ENCODE measurements at places on chromosomes 16 and 17.

DNA sequence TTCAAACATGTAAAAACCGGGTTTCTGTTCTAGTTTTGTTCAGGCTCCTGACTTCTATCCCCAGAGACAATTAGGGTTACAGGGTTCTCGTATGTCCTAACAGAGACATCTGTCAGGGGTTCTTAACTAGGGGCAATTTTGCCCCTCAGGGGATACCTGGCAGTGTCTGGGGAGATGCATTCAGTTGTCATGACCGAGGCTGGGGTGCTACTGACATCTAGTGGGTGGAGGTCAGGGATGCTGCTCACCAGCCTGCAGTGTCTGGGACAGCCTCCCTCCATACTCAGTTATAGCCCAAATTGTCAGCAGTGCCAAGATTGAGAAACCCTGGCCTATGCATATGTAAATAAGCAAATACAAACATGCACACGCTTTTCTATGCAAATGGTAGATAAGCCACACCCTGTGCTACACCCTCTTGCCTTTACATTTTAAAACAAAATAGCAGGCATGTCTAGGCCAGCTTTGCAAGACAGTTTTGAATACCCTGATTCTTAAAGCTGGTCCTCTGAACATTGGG lies 37.4 kb downstream of the CLEC16A start:
- peak; percentile 22 for DNase-seq

DNA sequence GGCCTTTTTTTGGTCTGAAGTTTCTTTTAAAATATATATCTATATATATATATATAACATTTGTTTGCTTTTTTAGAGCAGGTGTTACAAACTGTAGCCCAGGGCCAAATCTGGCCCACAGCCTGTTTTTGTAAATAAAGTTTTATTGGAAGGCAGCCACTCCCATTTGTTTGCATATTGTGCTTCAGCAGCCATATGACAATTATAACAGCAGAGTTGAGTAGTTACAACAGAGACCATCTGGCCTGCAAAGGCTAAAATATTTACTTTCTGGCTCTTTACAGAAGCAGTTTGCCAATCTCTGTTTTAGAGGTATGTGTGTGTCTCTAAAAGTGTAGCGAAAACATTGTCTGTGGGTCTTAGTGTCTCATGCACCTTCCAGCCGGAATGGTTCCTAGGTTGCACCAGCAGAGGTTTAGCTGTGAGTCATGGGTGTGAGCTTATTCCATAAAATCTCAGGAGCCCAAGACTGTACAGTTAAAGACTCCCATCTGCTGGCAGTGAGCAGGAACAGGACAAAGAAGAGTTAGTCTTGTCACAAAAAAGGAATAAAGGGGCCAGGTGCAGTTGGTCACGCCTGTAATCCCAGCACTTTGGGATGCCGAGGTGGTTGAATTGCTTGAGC lies 23.8 kb downstream of the LCMT1 start:
- DNase-seq: peak; percentile 79

DNA sequence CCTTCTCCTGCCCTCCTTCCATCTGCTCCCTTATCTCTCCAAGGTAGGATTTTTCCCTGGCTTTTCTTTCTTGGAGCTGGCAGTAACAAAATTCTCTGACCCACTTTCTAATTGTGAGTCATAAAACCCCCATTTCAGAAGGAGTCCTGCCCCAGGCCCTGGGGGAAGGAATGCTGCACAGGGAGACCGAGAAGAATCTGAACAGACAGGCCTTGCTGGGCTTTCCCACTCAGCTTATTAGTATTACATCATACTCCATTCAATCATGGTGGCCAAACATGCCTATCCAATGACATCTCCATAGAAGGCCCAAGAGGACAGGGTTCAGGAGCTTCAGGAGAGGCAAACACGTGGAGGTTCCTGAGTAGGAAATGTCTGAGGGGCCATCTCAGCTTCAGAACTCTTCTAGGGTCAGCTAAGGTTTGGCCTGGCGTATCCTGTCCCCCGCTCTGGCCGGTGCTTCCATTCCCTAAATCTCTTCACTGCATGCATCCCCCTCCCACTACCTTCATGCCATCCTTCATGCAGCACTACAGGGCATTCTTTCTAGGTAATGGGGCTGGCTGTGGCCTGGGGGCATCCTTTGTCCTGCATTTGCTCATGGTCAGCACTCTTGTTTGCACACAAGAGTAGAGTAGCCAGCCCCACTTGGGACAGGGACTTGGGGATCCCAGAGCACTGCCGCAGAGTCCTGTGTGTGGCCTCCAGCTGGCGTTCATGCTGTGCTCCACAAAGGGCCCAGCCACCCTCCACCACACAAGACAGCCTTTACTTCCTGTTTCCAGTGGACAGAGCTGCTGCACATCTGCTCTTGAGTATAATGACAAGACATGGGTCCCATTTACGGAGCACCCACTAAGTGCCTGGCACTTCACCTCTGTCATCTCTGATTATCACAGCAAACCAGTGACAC lies 8.2 kb downstream of the SLC6A2 start:
- DNase-seq: no peak

- peak; percentile 76 for DNase-seq
These were observed at the start of gene DDX52 for GRCh38 chr17:37643118-37643766. TSS of gene DDX52 (minus strand) at chr17:37643446. CDS start at chr17:37643420, 26 bp downstream.

DNA sequence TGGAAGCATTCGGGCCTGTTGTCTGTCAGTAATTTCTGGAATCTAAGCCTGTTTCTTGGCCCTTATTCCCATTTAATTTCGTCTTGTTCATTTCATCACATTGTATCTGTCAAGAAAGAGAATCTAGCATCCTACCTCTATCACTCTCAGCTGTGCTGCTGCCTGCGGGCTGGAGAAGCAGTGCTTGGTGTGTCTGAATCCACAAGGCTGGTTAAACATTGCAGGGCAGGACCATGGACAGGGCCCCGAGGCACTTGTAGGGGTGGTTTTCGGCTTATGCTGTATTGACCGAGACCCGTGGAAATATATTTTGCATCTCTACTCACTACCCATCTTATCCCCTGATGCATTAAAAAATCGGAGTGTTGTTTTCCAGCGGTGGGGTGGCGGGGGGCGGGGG lies 3.1 kb downstream of the RAB11FIP4 start:
- DNase-seq: no peak

- peak; percentile 31 for DNase-seq
These were observed 195.5 kb downstream of the RAB11FIP4 start for GRCh38 chr17:31586946-31587345.

DNA sequence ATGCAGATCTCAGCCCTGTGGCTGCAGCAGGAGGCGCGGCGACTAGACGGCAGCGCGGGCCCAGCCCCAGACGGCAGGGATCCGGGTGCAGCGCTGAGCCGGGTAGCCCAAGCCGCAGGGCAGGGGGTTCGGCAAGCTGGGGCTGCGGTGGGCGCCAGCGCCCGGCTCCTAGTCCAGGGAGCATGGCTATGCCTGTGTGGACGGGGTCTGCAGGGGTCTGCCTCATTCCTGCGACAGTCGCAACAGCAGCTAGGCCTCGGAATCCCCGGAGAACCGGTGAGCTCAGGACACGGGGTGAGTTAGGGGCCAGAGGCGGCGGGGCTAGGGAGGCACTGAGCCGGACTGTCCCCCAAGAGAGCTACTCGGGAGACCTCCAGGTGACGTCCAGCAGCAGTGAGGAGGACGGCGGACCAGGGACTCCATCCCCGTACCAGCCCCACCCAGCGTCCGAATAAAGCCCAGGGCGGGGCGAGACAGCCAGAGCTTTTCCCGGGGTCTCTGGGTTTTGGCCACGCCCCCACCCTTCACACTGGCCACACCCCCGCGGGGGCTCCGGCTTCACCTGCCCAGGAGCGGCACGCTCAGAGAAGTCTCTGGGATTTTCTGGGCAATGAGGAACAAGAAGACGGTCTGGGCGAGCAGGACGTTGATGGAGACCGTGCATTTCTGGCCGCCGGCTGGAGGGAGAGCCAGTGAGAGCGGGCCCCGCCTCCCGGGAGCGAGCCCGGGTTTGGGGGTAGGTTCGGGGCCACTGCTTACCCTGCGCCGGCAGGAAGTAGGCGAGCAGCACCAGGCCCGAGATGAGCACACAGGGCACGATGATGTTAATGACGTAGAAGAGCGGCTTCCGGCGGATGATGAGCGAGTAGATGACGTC lies 1.1 kb downstream of the C17orf107 start:
- DNase-seq: no peak

GRCh38 chr17:29807520-29808361 lies 122.3 kb downstream of the SSH2 start:
- peak; percentile 11 for DNase-seq

GRCh38 chr16:7979448-7980132 lies 610.7 kb downstream of the TMEM114 start:
- no peak for DNase-seq

DNA sequence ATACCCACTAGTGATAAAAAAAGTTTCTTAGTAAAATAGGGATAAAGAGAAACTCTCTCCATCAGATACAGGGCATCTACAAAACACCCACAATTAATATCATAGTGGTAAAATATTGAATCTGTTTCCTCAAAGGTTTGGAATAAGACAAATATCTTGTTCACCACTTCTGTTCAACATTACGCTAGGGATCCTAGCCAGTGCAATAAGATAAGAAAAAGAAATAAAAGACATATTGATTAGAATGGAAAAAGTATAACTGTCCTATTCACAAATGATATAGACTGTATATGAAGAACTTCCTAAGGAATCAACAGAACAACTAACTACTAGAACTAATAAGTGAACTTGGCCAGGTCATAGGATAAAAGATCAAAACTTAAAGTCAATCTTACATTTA lies 12.9 kb downstream of the LPCAT2 start:
- no peak for DNase-seq

DNA sequence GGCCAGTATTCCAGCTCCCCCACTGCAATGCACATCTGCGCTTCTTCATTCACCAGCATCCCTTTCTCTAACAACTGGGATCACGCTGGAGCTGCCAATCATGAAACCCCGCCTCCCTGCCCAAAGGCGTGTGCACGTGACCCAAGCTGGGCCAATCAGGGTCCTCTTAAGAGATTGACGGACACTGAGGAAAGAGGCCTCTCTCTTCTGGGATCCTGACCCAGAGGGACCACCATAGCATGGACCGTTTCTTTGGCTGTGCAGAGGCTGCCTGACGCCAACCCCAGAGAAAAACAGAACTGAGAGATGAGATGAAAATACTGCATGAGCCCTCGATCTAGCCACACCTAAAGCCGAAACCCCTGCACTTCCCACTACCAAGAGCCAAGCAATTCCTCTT lies 32.0 kb downstream of the COTL1 start:
- no peak for DNase-seq

DNA sequence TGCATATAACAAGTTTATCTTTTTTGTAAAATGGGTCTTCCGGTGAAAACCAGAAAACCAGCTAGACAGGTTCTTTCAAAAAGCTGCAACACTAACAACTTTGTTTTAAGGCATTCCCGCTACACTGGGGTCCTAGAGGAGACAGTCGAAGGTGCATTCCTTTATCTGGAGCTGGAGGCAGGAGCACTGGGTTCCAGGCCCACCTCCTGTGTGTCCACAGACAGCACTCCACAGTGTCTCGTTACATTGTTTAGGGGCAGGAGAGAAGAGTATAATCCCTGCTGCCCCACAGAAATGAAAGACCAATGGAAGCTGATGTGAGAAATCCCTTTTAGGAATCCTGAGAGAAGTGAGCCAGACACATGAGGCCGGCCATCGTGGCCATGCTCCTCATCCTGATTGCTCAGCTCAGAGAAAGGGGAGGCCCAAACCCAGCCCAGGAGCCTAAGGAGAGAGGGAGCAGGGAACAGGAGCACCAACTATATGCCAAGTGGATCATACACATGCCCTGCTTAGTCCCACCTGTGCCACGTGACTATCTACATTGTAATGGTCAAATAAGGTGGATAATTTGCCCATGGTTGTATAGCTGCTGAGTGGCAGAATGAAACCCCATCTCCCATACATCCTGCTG lies 59.5 kb downstream of the CCDC182 start:
- no peak for DNase-seq

- DNase-seq: no peak
These were observed 198.6 kb upstream of the HSBP1 start for GRCh38 chr16:83609178-83609577.

GRCh38 chr16:73199214-73199613 lies 151.3 kb upstream of the ZFHX3 start:
- no peak for DNase-seq

DNA sequence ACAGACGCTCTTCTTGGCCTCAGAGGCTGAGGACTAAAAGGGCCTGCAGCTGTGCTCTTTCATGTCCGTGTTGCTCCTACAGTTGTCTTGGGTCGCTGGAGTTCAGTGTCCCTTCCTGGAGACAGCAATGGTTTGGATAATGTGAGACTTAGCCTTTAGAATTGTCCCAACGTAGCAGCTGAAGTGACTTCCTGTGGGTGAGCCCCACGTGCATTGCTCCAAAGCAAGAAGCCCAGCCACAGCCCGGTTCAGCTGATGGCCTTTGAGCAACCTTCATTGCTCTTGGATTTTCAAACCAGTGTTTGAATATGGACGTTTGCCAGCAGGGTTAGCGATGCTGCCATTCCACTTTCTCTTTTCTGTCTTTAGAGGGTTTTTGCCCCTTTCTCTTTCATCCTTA lies 19.7 kb downstream of the TMEM11 start:
- no peak for DNase-seq

DNA sequence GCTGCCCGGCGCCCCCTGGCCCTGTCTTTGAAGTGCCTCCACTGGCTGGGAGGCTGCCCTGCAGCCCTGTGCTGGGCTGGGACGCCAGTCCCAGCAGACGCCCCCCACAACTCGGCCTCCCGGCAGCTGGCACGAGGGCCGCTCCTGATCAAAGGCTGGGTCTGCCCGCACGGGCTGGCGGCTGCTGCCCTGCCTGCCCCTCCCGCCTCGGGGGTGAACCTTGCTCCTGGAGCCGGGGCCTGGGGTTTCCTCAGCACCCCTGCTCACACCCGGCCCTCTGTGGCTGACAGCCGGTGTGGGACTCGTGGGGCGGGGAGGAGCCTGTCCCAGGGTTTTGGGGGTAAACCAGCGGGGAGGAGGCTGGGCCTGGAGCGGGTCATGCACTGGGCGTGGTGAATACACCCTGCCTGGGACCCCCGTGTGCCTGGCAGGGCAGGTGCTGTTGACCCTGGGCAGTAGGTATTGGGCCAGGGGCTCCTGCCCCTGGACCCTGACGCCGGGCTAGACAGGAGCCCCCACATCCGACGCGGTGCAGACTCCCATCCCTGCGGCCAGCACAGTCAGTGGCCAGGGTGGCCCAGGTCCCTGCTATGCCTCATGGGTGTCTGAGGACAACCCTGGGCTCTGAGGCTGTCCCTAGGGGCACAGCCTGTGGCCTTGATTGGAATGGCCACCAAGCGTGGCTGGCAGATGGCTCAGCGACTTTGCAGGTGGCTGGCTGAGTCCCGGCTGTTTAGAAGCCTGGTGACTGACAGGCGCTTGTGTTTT lies 21.7 kb downstream of the CENPX start:
- DNase-seq: no peak

GRCh38 chr16:57510016-57510871 lies 24.0 kb upstream of the DOK4 start:
- no peak for DNase-seq

- no peak for DNase-seq
These were observed 800 bp upstream of the NME4 start for GRCh38 chr16:396199-396598.

- peak; percentile 52 for DNase-seq
These were observed 13.7 kb upstream of the LGALS3BP start for GRCh38 chr17:78993241-78993956.

DNA sequence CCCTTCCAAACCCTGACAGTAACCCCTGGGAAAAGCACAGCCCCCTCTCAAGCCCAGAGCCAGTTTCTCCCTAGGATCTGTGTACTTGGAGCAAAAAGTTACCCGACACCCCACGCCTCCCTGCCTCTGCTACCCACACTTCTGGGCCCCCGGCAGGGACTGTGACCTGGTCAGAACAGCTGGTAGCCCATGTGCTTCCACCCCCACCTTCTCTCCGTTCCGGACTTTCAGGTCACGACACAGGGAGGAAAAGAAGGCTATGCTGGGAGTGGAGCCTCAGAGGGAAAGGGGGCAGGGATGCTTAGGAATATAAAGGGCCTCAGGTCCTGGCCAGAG lies 6.4 kb downstream of the PPY start:
- DNase-seq: no peak

- DNase-seq: peak; percentile 69
These were observed at the start of gene SGSM2 for GRCh38 chr17:2336852-2337543. TSS of gene SGSM2 (plus strand) at chr17:2337501. CDS start at chr17:2337689, 188 bp downstream.
